ENCODE measurements at places on chromosomes 13 and 19.

GRCh38 chr13:52047463-52047862 lies 23.0 kb downstream of the UTP14C start:
- no peak for DNase-seq

DNA sequence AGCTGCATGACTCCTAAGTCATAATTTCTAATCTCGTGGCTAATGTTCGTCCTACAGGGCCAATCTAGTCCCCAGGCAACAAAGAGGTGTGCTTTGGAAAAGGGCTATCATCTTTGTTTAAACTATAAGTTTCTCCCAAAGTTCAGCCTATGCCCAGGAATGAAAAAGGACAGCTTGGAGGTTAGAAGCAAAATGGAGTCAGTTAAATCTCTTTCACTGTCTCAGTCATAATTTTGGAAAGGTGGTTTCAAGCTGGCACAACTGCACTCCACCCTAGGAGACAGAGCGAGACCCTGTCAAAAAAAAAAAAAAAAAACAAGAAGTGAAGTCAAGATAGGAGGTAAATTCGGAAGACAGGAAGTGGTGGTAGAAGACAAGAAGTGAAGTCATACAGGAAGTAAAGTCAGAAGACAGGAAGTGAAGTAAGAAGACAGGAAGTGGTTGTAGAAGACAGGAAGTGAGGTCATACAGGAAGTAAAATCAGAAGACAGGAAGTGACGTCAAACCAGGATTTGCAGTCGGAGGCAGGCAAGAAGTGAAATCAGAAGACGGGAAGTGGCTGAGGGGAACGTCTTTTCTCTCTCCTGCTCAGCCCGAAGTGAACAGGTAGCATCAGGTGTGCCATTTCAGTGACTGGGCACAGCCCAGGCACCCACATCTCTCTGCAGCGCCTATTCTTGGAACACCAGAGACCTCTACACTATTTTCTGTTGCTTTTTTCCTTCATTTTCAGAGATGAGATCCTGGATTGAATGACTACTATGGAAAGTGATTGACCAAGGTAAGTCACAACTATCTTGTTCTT lies 32.2 kb downstream of the GP6 start:
- DNase-seq: peak; percentile 51

DNA sequence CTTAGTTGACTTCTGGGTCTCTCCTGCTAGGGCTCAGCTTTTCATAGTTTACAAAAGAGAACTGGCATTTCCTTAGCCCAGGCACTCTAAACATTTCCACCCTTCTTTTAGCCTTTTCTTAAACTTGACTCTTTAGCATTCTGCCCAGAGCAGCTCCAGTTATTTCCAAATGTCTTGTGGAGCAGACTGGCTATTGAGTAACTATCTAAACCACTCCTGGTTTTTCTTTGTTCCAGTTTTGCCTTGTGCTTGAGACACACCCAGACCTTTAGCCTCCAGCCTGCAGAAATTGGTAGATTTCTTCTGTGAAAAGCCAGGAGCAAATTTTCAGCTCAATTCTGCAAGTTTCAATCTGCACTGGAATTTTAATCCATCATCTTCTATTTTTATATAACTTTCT lies 1813.1 kb downstream of the OLFM4 start:
- DNase-seq: no peak

DNA sequence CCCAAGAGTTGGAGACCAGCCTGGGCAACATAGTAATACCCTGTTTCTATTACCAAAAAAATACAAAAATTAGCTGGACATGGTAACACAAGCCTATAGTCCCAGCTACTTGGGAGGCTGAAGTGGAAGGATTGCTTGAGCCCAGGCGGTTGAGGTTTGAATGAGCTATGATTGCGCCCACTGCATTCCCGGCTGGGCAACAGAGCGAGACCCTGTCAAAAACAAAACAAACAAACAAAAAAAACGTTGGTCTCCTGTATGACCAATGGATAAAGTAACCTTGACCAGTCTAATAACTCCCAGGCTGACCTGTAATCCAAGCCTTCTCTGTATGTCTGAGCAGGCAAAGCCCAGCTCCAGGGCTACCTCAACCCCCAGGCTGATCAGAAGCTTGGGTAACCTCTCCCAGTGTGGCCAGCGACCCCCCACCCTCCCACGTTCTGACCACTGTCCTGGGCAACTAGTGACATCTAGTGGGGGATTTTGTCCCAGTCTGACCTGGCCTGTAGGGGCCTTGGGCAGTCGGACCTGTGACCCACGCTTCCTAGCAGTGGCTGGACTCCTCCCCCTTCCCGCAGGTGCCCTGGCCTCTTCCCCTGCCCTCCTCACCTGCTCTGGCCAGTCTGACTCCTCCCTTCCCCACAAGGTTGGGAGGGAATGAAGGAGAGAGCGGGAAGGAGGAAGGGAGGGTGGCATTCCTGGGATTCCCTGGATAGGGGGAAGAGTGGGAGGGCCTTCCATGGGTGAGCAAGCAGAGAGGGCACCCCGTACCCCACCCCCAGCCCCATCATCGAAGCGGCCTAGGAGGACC lies 1.0 kb upstream of the BCAM start:
- DNase-seq: peak; percentile 83

- no peak for DNase-seq
Measured at GRCh38 chr19:14119644-14120496, 2.3 kb upstream of the PRKACA start.

GRCh38 chr13:100139817-100140216 lies 50.9 kb downstream of the PCCA start:
- DNase-seq: no peak

DNA sequence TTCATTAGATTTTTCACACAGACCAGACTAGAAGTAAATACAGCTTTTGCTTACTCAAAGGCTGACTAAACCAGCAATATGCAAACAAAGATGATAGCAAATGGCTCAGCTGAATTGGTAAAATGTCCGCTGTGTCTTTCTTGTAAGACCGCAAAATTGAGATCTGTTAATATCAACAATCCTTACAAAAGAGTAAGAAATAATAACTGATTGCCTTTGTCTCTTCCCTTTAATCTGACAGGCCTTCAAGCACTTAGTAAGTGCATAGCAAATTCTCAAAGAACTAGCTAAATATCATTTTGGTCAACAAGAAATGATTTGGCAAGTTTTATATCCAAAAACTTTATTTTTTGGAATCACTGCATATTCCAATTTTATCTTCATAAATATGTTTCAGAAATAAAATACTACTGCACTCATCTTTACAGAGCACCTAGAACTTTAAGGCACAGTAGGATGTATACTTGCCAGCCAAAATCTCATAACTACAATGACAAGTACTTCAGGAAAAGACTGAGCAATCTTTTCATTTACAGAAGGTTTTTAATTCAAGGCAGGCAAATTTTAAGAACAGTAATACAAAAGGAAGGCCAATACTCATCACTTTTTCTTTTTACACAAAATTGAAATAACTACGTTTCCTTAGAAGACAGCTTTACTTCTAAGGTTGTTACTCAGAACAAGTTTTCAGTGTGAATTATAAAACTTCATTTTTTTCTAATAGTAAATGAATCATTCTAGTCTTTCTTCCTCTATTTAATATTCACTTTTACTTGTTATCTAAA lies 1.1 kb downstream of the ELF1 start:
- no peak for DNase-seq

DNA sequence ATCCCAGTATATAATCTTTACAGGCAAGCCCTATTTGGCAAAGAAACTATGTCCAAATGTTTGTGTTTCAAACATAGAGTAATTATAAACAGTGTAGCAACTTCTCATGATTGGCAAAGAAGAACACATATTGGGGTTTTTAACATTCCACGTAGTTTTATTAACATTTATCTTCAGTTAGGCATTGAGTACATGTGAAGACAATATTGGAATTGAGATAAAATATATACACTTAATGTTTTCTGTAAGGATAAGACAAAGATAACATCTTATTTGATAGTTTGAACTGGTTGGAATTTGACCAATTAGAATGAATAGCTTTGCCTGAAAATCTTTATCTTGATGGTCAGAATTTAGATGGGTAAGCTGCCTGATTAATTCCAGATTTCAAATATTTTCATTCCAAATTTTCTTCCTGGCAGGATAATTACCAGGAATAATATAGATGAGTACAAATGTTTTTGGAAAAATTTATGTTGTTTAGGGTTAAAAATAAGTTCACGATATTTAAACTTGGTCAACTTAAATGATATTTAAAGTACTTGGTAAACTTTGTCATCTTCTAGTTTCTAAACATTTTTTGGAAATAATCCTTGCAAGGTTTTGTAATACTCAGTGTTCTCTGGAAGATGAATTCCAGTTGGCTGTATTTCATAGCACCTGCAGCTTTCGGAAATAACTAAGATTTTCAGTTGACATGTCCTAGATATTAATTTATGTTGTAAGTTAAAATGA lies 536.5 kb upstream of the SPRY2 start:
- no peak for DNase-seq

DNA sequence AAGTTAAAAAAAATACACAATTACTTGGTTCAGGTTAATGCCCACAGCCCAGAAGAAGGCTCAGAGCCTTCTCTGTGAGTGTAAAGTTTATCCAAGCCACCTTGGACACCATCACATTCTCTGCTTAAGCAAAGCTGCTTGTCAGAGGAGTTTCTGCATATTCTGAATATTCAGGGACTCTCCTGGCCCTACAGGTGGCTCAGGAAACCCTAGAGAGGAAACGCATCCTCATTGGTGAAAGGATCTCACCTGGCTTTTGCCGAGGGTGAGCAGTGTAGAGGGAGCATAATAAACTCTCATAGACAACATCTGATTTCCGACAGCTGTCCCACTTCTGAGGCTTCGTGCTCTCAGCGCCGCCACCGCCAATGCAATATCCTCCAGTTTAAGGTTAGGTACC lies 239.9 kb upstream of the TSHZ3 start:
- DNase-seq: no peak

- no peak for DNase-seq
Measured at GRCh38 chr19:49017666-49018351, 918 bp upstream of the LHB start.

DNA sequence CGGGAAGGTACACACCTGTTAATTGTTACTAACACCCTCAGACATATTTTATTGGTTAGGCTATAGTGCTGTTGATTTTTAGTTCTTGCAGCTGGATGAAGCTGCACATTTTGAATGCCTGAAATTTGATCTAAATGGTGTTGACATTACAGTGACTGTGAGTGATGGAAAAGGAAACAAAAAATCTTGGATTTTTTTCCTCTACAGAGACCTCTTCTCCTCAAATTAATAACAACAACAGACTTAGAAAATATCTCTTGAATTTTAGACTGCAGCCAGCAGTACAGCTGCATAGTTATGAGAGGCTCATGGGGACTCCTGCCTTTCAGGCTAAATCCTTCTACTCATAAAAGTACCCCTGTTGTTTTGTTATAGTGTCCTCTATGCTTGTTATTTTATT lies 500.5 kb upstream of the SPRY2 start:
- DNase-seq: no peak

DNA sequence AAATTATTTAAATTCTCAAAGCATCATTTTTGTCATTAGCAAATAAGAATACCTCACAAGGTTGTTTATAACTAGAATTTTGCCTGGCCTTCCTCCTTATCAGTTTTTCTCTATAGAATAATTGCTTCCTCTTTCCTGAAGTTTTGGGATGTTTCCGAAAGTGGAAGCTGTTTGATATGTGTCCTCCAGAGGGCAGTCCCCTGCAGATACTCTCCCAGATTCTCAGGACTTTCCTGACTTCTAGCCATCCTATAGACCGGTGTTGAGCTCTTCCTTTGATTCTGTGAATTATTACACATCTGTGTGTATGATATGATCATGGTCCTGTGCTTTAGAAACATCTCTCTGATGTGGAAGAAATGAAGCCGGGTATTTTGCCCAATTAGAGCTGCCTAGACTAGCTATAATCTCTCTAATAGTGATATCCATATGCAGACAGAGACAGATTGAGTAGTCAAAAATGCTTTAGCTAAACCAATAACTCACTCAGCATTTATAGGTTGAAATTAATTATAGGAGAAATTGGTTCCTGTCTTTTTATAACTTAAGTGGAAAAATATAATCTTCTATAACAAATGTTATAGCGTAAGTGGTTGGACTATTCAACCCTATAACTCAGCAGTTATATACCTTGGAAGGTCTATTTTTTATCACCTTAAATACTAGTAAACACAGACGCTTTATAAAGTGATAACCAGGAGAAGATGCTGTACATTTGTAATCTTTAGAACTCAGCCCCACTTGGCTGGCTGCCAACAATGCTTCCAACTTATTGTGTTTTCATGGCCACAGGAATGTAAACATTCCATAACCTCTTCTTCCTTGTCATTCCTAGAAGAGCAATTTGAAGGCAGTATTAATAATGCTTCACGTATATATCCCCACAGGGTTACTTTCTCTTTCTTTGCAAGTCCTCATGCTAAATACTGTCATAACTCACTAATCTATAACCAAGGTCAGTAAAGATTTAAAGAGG lies 201.0 kb upstream of the RXFP2 start:
- DNase-seq: peak; percentile 12

- peak; percentile 75 for DNase-seq
Measured at GRCh38 chr19:1767464-1767933, 14.2 kb downstream of the ONECUT3 start.

- DNase-seq: no peak
Measured at GRCh38 chr13:20411638-20412342, 113.9 kb downstream of the CRYL1 start.

Measured in HTR-8/SVneo (cell line).